Transverse colon (tissue), 4 donors: ENCODE measurements at places on chromosomes 3 and 15. TPM values are rescaled to one million over a fixed set of nuclear protein-coding genes. Genes with fewer than 3 reads are reported as not detected.
A peak's percentile ranks its signal among the peaks of the same experiment; 100 is the strongest.

CA12 gene
- 392 TPM for total RNA-seq

FOXB1 gene
- not detected for total RNA-seq

APH1B gene
- 8.3 TPM for total RNA-seq

GRCh38 chr15:65832549-65833364 is 36.5 kb upstream of the RAB11A start:
- peak; percentile 82 for DNase-seq

DNA sequence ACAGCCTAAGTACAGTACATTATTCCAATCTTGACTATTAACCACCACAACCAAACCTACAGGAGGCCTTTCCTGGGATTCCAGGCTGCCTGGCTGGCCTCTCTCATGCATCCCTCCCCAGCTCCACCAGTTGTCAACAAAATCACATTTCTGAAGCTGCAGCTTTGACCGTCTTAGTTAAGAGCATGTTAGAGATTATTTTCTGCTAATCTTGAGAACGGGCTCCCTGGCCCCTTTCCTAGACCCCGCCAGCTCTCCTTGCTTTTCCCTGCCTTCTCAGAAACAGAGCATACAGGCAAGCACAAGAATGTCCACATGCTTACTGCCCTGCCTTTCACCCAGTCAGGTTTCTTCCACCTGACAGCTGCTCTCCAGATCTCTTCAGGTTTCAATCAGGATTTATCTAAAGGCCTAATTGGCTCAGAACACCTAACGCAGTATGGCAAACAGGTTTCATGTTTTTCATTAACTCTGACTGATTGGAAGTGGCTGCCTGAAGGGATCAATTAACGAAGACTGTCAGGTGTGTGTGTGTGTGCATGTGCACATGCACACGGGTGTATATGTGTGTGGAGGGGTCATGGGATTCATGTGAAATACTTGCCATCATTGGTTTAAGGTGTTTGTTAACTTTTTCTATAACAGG is 12.3 kb downstream of the KY start:
- no peak for DNase-seq

GRCh38 chr3:50479523-50479922 is 23.9 kb downstream of the CACNA2D2 start:
- DNase-seq = no peak

DNA sequence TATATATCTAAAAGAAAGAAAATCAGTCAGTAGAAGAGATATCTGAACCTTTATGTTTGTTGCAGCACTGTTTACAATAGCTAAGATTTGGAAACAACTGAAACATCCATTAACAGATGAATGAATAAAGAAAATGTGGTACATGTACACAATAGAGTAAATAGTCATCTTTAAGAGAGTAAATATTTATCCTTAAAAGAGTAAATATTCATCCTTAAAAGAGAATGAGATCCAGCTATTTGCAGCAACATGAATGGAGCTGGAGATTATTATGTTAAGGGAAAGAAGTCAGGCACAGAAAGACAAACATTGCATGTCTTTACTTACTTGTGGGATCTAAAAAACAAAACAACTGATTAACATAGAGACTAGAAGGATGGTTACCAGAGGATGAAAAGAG is 197.0 kb upstream of the CBLB start:
- no peak for DNase-seq

DNA sequence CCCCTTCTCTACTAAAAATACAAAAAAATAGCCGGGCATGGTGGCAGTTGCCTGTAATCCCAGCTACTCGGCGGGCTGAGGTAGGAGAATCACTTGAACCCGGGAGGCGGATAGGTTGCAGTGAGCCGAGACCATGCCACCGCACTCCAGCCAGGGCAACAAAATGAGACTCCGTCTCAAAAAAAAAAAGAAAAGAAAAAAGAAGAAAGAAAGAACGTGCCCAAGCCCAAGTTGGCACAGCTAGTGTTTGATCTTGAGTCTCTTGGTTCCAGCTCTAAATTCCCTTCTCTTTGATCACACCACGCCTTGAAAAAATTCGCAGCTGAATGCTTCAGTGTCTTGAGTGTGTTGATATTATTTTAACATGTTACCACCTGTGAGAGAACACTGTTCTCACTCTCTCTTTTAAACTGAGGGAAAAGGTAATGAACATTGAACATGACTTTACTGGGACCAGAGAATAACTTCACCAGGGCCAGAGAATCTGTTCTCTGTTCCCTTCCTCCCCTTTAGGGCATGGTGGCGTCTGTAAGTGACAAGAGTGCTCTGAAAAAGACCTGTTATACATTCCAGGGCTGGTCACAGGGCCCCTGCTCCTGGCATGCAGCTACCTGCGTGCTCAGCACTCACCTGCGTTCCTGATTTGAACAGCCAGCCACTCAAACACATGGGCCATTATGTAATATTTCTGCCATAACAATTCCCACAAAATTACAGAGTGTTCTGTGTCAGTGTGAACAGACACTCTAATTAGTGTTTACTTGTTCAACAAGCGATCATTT is 19.0 kb downstream of the SLCO3A1 start:
- no peak for DNase-seq

GRCh38 chr15:77636209-77636608 is 3.5 kb upstream of the LINGO1 start:
- DNase-seq = no peak

DNA sequence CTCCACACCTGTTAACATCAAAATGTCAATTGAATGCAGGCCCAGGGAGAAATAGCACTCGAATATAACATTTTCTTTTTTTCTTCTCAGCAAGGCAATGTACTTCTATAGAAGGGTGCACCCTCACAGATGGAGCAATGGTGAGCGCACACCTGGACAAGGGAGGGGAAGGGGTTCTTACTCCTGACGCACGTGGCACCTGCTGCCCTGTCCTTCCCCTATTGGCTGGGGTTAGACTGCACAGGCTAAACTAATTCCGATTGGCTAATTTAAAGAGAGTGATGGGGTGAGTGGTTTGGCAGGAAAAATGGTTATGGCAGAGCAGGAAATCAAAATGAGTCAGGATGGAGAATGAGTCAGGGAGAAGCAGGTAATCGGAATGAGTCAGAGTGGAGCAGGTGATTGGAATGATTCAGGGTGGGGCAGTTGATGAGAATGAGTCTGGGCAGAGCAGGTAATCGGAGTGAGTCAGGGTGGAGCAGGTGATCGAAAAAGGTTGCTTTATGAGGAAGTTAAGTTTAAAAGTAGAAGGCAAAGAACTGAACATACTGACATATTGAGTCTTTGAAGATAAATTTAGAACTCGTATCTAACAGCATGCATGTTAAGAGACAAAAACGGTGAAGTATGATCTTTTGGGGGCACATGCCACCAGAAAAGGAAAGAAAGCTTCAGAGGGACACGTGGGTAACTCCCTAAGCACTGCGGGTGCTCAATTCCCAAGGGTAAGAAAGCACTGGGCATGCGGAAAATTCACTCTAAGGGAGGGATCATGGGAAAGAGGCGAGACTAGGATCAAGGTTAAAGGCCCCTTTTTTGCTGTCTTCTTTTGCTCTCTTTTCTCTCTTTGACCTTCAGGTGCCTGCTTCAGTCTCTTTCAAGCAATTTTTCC is 72.9 kb upstream of the GALNT15 start:
- peak; percentile 65 for DNase-seq
